Heart left ventricle (tissue), 16 donors: ENCODE measurements at places on chromosomes 6 and 20. TPM values are rescaled to one million over a fixed set of nuclear protein-coding genes. Genes with fewer than 3 reads are reported as not detected.

OR2B2 gene
- total RNA-seq, result not detected

RSPO3 gene
- 0.16 TPM for total RNA-seq

TSPO2 gene
- total RNA-seq, result not detected

- no peak for DNase-seq
These were observed 25.5 kb downstream of the C6orf15 start for GRCh38 chr6:31086788-31087440.

- DNase-seq, result no peak
These were observed 147.1 kb upstream of the MARCKS start for GRCh38 chr6:113709936-113710509.

- peak; percentile 67 for DNase-seq
These were observed 1.0 kb upstream of the HCK start for GRCh38 chr20:32050851-32051556.

DNA sequence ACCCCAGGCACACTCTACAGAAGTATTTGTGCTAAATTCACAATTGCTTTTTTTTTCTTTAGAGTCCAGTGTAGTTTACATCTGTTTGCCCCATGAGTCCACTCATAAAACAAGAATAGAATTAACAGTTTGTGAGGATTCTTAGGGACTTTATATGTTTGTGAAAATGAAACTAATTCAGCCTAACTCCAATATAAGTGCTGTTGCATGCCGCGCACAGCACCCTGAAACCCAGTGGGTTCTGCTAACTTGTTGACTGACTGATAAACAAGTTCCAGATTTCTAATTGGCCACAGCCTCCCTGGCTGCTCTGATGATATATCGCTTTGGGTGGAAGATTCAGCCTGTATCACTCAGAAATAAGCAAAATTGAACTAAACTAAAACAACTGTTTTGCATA, 561.4 kb downstream of the PKHD1 start:
- no peak for DNase-seq

- no peak for DNase-seq
These were observed 194.8 kb downstream of the UNC5CL start for GRCh38 chr6:40844246-40844645.

DNA sequence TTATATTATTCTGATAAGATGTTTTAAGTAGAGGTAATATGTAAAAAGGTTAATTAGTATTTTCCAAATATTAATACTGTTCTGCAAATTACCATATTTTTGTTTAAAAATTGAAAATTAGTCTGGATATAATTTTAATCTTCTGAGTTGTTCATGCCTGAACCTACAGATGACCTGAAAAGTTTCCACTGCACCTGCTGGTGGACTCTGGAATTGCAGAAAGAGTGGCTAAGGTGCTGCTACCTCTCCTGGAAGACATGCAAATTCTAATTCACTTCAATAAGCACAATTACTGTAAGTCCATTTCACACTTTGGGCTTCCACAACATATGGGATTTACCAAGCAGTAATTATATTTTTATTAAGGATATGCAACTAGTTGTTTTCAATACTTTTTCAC, 77.7 kb upstream of the OLIG3 start:
- DNase-seq, result no peak
